ENCODE measurements at places on chromosomes 2 and 18. TPM values are rescaled to one million over a fixed set of nuclear protein-coding genes. Genes with fewer than 3 reads are reported as not detected.

TLX2 gene
- polyA plus RNA-seq = 0.09 TPM

RIT2 gene
- polyA plus RNA-seq = not detected

C18orf54 gene
- polyA plus RNA-seq = 0.94 TPM

SLC19A3 gene
- 5.2 TPM for polyA plus RNA-seq

- no peak for DNase-seq
Observed at GRCh38 chr2:65294701-65295100, 67.1 kb downstream of the ACTR2 start.

DNA sequence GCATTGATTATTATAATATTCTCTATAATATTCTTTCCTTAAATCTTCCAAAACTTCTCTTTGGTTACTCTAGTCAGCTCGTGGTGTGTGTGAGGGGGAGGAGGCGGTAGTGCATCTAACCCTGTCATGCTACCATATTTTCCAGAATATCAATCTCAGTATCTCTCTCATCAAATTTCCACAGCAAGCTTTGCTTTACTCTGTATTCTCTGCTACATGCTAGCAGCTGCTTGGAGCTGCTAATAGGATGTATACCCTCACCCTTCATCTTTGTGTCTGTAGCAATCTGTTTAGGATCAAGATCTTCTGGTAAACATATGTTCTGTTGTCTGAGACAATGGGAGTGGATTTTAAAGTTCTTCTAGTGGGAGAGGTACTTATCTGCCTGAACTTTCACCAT lies 303.8 kb upstream of the KLHL14 start:
- DNase-seq = no peak
